Hippocampal formation (tissue), 2 donors: ENCODE measurements at places on chromosomes 3 and 15.

- no peak for DNase-seq
Measured at GRCh38 chr15:27842526-27842925, 256.6 kb downstream of the OCA2 start.

GRCh38 chr15:56934269-56934668 is 15.8 kb downstream of the TCF12 start:
- DNase-seq: no peak

- no peak for DNase-seq
Measured at GRCh38 chr15:38308797-38309196, 56.2 kb downstream of the SPRED1 start.

DNA sequence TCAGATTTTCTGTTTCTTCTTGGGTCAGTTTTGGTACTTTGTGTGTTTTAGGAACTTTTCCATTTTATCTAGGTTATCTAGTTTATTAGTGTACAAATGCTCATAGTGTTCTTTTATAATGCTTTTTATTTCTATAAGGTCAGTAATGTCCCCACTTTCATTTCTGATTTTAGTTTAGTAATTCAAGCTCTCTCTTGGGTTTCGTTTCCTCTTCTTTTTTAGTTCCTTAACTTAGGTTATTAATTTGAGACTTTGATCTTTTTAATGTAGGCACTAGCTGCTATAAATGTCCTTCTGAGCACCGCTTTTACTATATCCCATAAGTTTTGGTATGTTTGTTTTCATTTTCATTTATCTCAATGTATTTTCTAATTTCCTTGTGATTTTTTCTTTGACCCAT is 27.0 kb upstream of the CD200R1L start:
- no peak for DNase-seq

DNA sequence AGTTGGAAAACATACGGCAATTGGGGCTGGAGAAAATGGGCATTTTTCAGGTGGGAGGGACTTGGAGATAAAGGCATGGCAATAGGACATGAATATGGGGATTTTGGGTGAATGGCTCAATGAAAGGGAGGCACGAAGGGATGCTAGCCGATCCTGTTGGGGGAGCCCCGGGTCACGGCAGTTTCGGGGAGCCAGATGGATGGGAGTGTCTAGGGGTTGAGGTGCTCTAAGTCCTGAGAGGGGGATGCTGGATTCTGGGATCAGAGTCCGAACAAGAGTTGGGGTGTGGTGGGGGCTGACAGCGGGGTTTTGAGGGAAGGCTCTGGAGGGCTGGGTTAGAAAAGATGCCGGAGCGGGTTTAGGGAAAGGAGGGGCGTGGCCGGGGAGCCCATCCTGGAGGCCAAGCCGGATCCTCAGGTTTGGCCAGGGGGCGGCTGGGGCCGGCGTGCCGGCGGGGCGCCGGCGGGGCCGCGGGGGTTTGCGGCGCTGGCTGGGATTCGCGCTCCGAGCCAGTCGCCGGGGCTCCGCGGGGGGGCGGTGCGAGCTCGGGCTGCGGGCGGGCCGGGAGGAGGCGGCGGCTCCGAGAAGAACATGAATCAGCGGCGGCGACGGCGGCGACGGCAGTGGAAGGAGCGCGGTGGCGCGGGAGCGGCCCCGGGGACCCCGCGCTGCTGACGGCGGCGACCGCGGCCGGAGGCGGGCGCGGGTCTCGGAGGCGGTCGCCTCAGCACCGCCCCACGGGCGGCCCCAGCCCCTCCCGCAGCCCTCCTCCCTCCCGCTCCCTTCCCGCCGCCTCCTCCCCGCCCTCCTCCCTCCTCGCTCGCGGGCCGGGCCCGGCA is at the start of gene TYRO3:
Gene TYRO3 (plus strand): TSS at position 813 of the 839 bp plus-strand sequence. CDS start 46 bp downstream, outside the sequence.
- peak; percentile 73 for DNase-seq

GRCh38 chr15:65758242-65758641 is 33.9 kb downstream of the DENND4A start:
- DNase-seq: no peak

DNA sequence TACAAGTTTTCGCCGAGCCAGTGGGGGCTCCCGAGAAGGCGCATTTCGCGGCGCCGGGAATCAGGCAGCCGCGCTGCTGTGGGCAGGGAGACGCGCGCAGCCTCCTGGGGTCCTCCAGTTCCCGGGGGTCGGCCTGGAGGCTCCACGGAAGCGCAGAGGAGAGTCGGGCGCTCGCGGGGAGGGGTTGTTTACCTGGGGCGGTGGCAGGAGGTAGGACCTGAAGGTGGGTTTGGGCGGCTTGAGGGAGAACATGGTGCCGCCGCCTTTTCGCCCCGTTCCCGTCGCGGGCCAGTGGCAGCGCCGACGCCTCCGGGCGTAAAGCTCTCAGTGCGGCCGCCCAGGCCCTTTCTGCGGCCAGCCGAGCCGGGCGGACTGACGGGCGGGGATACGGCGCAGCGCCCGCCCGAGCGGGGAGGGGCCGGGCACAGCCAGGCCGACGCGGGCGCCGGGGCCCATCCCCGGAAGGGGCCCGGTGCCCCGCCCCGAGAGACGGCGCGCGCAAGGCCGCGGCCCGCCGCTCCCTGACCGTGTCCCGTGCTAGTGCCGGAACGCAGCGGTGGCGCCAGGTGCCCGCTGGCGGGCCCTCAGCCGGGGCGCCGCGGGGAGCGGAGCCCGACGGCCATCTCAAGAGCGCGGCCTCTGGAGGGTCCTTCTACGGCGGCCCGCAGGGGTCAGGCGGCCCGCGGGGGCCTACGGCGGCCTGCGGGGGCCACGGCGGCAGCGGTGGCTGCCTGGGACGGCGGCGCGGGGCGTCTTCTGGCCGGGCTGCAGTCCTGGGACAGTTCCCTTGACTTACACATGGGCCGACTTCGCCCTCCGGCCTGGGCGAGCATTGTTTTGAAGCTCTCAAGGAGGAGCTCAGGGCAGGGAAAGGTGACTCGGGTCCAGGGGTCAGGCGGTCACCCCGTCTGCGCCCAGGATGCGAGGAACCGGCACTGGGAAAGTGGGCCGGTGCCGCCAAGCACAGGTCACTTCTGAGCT is at the start of gene MTMR10:
Gene MTMR10 (minus strand): TSS at position 374 of the 981 bp plus-strand sequence. CDS start 122 bp downstream, at position 252.
- peak; percentile 63 for DNase-seq
